ENCODE measurements at places on chromosomes 5 and 9.

- DNase-seq = peak; percentile 76
Measured at GRCh38 chr5:143924311-143924978, 112.5 kb downstream of the HMHB1 start.

DNA sequence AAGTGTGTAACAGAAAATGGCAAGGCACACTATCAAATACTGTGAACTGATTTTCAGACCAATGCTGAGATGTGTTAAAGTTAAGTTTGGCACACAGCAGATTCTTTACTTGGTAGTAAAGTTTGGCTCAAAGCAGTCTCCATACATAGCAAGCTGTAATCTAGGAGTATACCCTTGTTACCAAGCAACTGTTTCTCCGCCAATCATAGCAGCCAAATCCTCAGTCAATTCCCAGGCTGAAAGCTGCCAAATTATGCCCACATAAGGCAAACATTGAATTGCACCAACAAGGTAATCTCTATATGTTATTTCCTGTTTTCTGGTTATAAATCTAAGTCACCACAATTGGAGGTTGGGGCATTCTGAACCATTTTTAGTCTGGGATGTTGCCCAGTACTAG lies 345.7 kb downstream of the DEPDC1B start:
- DNase-seq = no peak

DNA sequence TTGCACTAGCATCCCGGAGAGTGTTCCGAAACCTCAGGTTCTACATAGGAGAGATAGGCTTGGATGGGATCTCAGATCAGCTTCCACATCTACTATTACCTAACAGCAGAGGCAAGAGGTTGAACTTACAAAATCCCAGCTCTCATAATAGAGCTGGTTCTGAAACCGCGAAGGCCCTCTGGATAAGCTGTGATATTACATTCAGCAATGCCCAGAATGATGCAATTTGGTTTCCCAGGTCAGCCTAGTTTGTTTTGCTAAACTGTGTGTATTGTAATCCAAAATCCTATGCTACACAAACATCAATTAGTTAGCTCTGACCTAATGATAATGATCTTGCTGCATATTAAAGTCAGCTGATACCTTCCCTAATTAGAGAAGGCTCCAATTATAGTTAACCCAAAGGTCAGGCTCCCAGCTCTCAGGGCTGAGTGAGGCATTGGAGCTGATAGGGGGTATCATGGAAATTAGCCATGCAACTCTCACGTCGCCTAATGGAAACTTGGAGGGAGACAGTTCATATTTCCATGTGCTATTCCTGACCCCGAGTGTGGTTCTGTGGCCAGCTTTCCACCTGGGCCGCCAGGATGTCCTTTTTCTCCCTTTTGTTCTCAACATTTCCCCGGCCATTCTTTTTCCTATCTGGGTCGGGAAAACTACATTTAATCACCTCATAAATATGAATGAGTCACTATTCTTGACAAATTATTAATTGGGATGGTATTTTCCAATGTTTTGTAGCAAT lies 278.4 kb upstream of the IRX1 start:
- DNase-seq = peak; percentile 4

DNA sequence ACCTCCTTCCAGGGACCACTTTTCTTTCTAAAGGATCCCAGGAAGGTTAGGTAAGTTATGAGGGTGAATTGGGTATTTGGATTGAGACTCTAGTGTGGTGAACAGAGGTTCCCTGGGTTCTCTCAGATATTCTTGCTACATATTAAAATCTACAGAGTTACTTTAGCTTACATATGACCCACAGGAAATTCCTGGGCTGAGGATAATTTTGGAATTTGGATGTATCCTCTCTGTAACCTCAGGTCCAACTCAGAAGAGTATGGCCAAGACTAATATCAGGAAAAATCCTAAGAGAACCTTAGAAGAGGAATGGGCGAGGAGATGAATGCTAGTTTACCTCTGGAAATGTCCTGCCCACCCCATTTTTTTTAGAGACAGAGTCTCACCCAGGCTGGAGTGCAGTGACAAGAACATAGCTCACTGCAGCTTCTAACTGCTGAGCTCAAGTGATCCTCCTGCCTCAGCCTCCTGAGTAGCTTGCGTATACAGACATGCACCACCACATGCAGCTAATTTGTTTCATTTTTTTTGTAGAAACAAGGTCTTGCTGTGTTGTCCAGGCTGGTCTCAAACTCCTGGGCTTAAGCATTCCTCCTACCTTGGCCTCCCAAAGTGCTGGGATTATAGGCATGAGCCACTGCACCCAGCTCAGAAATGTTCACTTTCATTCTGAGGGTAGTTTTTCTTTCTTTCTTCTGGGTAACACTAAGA lies 196.4 kb downstream of the ARHGEF28 start:
- no peak for DNase-seq

DNA sequence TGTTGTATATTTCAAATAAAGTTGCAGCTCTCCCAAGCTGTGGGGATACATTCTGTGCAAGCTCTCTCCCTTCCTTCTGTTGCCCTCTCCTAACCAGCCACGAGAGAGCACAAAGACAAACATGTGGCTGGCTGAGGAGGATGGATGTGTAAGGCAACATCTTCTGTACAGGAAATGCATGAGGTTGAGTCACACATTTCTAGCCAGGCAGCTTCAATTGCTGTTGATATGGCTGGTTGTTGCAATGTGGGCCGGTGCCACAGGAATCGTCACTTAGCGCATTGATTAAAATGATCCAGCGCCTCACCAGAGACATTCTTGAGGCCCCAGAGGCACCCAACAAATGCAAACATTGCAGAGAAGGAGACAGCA lies 207.1 kb downstream of the ICE1 start:
- no peak for DNase-seq

- peak; percentile 78 for DNase-seq
Measured at GRCh38 chr9:117305454-117305853, 109.4 kb downstream of the ASTN2 start.

- no peak for DNase-seq
Measured at GRCh38 chr5:3010301-3010952, 258.9 kb upstream of the IRX2 start.

DNA sequence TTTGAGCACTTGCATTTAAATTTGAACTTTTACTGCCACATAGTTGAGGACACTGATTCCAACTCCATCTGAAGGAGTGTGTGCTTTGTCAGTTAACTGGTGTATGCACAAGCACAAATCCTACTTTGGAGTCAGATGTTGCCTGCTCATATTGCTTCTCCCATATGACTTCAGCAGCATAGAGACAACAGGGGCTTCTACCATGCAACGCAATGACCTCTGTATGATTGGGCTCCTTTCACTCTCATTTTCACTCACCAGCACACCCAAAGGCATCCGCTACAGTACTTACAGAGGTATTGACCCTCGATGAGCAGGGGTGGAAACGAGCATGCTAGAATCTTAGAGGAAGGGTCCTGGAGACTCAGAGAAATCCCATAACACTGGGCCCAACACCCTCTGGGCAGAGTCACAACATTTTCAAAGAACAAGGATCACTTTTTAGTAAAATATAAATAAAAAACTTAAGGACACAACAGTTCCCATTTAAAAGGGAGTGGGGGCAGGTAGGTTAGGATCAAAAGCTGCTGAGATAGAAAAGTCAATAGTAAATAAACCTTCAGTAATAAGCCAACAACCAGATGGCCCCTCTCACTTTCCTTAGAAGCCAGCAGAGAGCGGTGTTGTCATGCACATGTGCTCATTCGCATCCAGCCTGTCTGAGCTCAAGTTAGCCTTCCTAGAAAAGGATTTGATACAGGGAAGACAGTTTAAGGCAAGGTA lies 203.8 kb downstream of the SNCAIP start:
- DNase-seq = peak; percentile 71

All from renal cortical epithelial cell (primary cell).